A549 treated with dexamethasone at 1 μM for 4 hours (cell line): ENCODE measurements at places on chromosomes 4 and X. TPM values are rescaled to one million over a fixed set of nuclear protein-coding genes. Genes with fewer than 3 reads are reported as not detected.

MORC4 gene
- 28.4 to 37.6 TPM (median 33.5 TPM) in 5 replicates for total RNA-seq

ADGRL3 gene
- total RNA-seq: 0.01 to 0.06 TPM (median 0.05 TPM) in 4 of 5 replicates, not detected in the other

TXK gene
- total RNA-seq: 0.08 to 0.26 TPM (median 0.14 TPM) in 5 replicates

AFP gene
- total RNA-seq: 1.4 to 2.6 TPM (median 1.8 TPM) in 5 replicates

PNMA3 gene
- total RNA-seq: 0.16 to 0.26 TPM (median 0.20 TPM) in 5 replicates

NLGN4X gene
- 0.02 to 0.12 TPM (median 0.04 TPM) in 4 of 5 replicates, not detected in the other for total RNA-seq

GAGE12J gene
- total RNA-seq: not detected in 5 replicates

PCDH18 gene
- not detected in 5 replicates for total RNA-seq

SSX5 gene
- total RNA-seq: not detected in 5 replicates

FOXR2 gene
- total RNA-seq: not detected in 5 replicates

CXCL10 gene
- 0.08 to 0.12 TPM (median 0.11 TPM) in 3 of 5 replicates, not detected in the others for total RNA-seq

ZFYVE28 gene
- total RNA-seq: 1.2 to 2.7 TPM (median 2.3 TPM) in 5 replicates

NAP1L3 gene
- 0.36 to 0.65 TPM (median 0.38 TPM) in 5 replicates for total RNA-seq

PLXNA3 gene
- 5.6 to 25.1 TPM (median 13.8 TPM) in 5 replicates for total RNA-seq

PAGE2 gene
- total RNA-seq: not detected in 5 replicates

GUCY2F gene
- not detected in 5 replicates for total RNA-seq

CCKAR gene
- not detected in 5 replicates for total RNA-seq

FANCB gene
- total RNA-seq: 2.5 to 3.6 TPM (median 3.2 TPM) in 5 replicates

MTTP gene
- 0.02 TPM in 1 of 5 replicates, not detected in the others for total RNA-seq

S100G gene
- total RNA-seq: not detected in 5 replicates

ARMCX2 gene
- 0.04 TPM in 1 of 5 replicates, not detected in the others for total RNA-seq

AVPR2 gene
- 0.05 TPM in 1 of 5 replicates, not detected in the others for total RNA-seq

NOX1 gene
- total RNA-seq: 0.03 to 0.08 TPM (median 0.08 TPM) in 5 replicates

ADH1C gene
- total RNA-seq: not detected in 5 replicates

MAGEB17 gene
- total RNA-seq: not detected in 5 replicates

CYLC1 gene
- total RNA-seq: not detected in 5 replicates

NUDT10 gene
- 1.1 to 1.7 TPM (median 1.3 TPM) in 5 replicates for total RNA-seq

IL21 gene
- not detected in 5 replicates for total RNA-seq

SYNPO2 gene
- 0.72 to 1.3 TPM (median 1.0 TPM) in 5 replicates for total RNA-seq
